ENCODE measurements at places on chromosomes 4 and X. TPM values are rescaled to one million over a fixed set of nuclear protein-coding genes. Genes with fewer than 3 reads are reported as not detected.

DNA sequence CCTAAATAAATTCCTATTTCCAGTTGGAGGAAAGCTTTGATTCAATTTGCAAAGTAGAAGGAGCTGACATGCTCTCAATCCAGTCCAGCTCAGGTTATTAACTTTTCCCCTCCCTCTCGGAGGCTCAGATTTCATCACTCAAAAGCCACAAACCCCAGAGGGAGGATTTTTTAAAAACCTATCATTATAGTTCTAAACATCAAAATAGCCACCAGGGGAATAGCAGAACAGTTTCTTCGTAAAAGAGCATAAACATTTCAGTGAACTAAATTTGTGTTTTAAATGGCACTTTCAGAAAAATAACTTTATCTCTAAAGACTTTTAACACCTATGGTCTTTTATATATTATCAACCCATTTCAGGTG, 8.8 kb downstream of the GPRIN3 start:
- peak; percentile 49 for DNase-seq

- DNase-seq: no peak
These were observed 279.2 kb upstream of the FGF16 start for GRCh38 chrX:77167993-77168392.

GRCh38 chr4:2596611-2597010, 60.2 kb downstream of the FAM193A start:
- DNase-seq: no peak

Gene TNIP3
- 1.5 TPM for total RNA-seq

- DNase-seq: no peak
These were observed 159.8 kb downstream of the FAM13A start for GRCh38 chr4:88897180-88897579.

Gene PHEX
- 0.85 TPM for total RNA-seq

Gene FAT4
- 9.0 TPM for total RNA-seq

Gene ADH1A
- total RNA-seq: not detected

Gene TMEM165
- total RNA-seq: 104 TPM

DNA sequence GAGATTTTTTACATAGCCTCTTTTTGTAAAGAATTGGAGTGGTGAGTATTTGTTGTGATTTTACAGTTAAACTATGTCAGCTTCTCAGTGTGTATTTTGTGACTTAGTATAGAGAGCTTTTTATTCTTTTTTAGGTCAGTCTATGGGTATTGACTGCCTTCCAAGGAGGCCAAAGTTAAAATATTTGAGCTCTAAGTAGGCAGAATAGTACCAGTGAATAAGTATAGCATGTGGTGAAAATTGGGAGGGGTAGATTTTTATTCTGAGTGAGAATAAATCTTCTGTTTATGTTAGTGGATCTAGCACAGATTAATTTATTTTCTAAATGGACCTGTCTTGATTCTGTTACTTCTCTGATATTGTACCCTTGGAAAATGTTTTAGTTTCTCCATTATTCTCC, 37.5 kb downstream of the HERC3 start:
- no peak for DNase-seq

- DNase-seq: no peak
These were observed 264.4 kb upstream of the ITM2A start for GRCh38 chrX:79631526-79631925.

Gene SPANXA2
- total RNA-seq: 223 TPM

DNA sequence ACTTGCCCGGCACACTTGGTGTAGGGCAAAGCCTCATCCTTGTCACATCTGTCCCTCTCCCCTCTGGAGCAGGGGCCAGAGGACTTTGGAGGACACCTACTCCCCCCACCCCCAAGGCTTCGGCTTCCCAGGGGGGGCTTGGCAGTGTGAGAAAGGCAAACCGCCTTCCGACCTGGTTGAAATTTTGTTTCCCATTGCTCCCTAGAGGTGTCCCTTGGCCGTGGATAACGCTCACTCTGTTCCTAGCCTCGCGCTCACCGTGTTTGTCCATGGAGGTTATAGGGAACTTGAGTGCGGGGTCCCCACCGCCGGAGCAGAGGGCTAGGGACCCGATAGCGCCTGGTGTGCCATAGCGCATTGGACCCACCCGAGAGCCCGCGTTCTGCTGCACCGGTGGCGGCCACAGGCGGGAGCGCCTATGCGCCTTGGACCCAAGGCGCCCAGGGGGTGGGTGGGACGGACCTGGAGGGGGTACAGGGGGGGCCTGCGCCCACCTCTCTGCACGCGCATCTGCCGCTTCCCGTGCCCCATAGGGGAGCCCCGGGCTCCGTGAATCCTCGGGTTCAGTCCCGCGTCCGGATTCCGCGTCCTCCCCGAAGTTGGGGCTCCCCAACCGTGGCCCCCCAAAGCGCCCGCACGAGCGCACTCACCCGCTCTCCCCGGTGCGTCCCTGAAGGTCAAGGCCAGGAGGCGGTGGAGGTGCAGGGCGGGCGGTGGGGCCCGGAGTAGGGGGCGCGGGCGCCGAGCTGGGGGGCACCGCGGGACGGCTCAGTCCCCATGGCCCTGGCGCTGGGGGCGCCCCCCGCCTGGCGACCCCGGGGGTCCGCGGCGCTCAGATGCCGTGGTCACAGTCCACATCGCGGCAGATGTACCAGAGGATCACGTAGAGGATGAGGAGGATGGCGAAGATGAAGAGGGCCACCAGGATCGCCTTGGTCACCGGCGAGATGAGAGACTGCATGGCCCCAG, 82.7 kb upstream of the DHRSX start:
- DNase-seq: no peak

- DNase-seq: no peak
These were observed 103.5 kb downstream of the TMA16 start for GRCh38 chr4:163598028-163598427.

Gene TAF7L
- total RNA-seq: not detected

DNA sequence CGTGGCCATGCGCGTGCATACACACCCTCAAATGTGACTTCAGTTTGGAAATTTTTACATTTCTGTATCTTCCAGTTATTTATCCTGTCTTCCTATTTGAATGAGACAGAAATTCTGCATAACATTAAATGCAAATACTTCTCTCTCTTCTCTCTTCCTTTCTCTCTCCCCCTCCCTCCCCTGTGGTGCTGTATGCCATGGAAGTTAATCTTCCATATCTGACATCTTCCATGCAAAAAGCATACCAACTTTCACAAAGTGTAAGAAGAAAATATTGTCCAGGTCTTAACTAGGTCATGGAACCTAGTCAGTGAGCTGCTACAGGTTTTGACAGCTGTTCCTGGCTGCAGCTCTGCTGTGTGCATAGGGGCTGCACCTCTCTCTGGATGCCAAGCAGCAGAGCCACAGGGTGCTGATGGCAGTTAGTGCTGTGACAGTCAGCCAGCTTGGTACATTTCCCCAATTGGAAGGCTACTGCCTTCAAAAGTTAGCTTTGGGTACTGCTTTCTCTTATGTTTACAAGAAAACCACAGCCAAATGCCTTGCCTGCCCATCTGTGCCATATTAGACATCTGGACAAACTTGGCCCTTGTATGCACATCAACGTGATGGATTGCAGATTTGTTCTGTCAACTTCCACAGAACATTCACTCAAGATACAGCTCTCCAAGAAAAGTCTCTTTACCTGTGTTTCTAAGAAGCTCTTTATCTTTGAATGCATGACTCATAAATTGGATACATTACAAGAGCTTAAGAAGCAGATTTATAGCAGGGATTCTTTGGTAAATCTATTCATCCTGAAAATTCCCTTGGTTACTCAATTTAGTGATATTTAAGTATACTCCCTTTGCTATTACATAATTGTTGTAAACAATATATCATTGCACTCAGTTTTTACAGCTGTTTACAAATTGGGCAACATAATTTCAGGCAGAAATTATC, 623.8 kb downstream of the EPHA5 start:
- peak; percentile 89 for DNase-seq

Gene SPANXC
- 4.1 TPM for total RNA-seq

- no peak for DNase-seq
These were observed 457.9 kb upstream of the CTSO start for GRCh38 chr4:156411531-156411930.

GRCh38 chr4:120096508-120097297, 30.1 kb upstream of the MAD2L1 start:
- DNase-seq: no peak

GRCh38 chrX:1853447-1853846, 238.6 kb downstream of the ASMT start:
- DNase-seq: no peak

- DNase-seq: no peak
These were observed 91.9 kb upstream of the PPP1R2C start for GRCh38 chrX:42869659-42870476.

Gene DUSP9
- total RNA-seq: 1.3 TPM

Gene ERVMER34-1
- not detected for total RNA-seq

GRCh38 chrX:154751669-154752271, 893 bp upstream of the GAB3 start:
- no peak for DNase-seq

GRCh38 chr4:23060776-23061175, 368.0 kb downstream of the GBA3 start:
- no peak for DNase-seq

- DNase-seq: no peak
These were observed 78.8 kb downstream of the RLIM start for GRCh38 chrX:74535408-74536151.

Gene GPR50
- total RNA-seq: not detected

GRCh38 chr4:37490391-37491347, 195.5 kb downstream of the RELL1 start:
- no peak for DNase-seq

- no peak for DNase-seq
These were observed 13.4 kb downstream of the PRPS2 start for GRCh38 chrX:12804655-12805054.

DNA sequence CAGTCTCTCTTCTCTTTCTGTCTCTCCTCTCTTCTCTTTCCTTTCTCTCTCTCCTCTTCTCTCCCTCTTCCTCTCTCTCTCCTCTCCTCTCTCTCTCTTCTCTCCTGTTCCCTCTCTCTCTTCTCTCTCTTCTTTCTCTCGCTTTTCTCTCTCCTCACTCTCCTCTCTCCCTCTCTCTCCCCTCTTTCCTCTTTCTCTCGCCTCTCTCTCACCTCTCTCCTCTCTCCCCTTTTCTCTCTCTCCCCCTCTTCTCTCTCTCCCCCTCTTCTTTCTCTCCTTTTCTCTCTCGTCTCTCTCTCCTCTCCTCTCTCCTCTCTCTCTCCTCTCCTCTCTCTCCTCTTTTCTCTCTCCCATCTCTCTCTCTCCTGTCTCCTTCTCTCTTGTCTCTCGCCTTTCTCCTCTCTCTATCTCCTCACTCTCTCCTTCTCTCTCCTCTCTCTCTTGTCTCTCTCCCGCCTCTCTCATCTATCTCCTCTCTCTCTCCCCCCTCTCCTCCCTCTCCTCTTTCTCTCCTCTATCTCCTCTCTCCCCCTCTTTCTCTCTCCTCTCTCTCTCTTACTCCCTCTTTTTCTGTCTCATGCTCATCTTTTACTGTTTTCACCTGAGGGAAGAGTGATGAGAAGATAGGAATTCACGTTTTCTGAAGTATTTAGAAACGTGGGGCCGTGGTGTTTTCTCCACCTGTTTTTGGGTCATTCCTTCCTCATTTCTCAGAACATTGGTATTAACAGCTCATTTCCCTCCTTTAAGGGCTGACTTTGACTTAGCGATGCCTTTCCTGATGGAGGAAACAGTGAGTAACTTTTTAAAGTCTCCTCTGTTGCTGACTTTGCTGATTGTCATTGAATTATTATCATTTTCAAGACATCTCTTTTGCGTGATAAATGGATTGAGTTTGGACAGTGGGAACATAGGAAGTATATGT, 80.6 kb upstream of the CD99 start:
- no peak for DNase-seq

DNA sequence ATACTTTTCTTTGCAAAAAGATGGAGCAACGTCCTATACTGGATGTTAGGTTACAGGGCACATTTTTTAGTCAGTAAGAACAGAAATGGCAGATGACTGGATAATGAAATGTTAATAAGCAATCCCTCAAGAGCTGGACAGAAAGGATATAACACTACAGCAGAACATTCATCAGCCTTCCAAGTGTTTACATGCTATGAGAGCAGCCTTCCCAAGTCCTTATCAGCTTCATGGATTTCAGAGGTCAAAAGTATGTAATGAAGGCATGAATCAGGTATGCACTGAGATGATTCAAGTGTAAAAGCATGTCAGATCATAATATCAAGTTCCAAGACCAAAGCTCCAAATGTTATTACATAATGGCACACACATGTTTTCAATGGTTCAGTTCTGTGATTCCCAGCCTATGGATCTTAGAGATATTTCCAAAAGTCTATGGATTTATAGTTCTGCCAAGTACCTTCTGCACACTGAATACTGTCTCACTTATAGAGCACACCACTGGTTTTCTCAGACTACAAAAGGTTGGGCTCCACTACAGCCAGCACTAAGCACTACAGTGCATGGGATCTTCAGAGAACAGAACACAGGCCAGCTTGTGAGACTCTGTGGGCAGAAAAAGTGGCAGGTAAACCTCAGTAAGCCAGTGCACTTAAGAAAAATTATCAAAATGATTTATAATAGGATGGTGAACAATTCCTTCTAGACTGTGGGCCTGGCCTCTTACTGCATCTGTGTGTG, 49.2 kb downstream of the GPC4 start:
- DNase-seq: no peak

Gene FGD1
- total RNA-seq: 2.6 TPM

GRCh38 chrX:69366183-69366582, 137.9 kb upstream of the NALF2 start:
- no peak for DNase-seq

DNA sequence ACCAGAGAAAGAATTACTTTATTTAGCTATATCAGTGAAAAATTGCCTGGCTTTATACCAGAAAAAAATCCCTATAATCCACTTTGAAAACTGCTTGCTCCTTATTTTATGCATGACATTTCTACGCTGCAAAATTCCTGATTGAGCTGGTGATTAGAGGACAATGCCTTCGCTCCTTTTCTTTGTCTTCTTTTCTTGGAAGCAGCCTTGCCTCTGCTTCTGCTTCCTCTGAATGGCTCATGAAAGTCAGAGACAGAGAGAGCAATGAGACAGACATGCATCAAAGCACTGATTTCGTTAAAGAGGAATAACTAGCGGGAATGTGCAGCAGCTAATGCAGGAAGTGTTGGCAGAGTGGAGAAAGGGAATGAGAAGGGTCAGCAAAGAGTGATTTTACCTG, 294.3 kb upstream of the IGFBP7 start:
- no peak for DNase-seq

GRCh38 chr4:44740201-44740600, 13.8 kb upstream of the GNPDA2 start:
- no peak for DNase-seq

GRCh38 chr4:73663576-73663975, 43.3 kb upstream of the RASSF6 start:
- no peak for DNase-seq

- DNase-seq: no peak
These were observed 70.1 kb downstream of the IL15 start for GRCh38 chr4:141706445-141706844.

Gene TMEM144
- 1.8 TPM for total RNA-seq

DNA sequence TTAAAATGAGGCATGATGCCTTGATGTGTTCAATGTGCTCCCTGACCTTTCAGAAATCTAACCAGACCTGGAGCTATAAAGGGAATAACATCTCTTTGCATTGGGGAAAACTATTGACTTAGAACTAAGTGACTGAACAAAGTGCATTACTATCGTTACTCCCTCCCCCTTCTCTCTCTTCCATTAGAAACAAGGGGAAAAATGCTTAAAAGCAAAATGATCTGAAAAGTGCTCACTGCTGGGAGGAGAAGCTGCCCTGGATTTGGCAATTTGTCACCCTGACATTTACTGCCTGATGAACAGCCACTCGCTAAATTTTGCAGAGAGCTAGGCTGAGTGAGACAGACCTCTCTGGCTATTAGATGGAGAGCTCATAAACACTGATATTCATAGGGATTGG, 48.6 kb upstream of the PARM1 start:
- DNase-seq: no peak

Gene IL3RA
- 1.1 TPM for total RNA-seq
